ENCODE measurements at places on chromosomes 4 and X.

GRCh38 chr4:110200689-110201088 is 2.3 kb upstream of the ELOVL6 start:
- DNase-seq, result no peak

- no peak for DNase-seq
These were observed 15.6 kb upstream of the RASL11B start for GRCh38 chr4:52846502-52846901.

- DNase-seq, result no peak
These were observed 14.3 kb downstream of the ALPK1 start for GRCh38 chr4:112311516-112311915.

DNA sequence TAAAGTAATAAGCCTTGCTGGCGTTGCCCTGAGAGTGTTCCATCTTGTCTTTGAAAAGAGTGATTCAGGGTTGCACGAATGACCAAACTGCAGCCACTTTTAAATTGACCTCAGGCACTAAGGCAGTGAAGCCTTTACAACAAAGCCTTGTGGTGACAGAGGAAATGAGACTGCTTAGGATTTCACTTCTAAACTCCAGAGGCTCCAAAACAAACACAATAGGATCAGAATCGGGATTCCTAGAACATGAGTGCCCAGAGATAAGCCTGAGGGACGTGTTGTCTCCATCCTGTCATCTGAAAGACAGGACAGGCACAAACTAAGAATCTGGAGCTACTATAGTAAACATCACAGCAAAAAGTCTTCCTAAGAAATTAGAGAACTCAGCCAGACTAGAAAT is 405.2 kb downstream of the PPARGC1A start:
- DNase-seq, result no peak

DNA sequence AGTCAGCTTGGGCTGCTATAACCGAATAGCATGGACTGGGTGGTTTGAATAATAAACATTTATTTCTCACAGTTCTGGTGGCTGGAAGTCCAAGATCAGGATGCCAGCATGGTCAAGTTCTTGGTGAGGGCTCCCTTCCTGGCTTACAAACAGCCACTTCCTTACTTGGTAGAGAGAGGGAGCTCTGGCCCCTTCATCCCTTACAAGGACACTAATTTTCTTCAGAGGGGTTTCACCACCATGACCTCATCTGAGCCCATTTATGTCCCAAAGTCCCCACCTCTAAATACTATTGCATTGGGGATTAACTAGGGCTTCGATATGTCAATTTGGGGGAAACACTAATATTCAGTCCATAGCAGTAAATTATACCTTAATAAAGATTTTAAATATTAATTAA is 61.8 kb downstream of the CLNK start:
- no peak for DNase-seq

GRCh38 chrX:1649621-1650020 is 34.8 kb downstream of the ASMT start:
- no peak for DNase-seq

GRCh38 chr4:8534611-8535010 is 45.6 kb upstream of the GPR78 start:
- DNase-seq, result no peak

DNA sequence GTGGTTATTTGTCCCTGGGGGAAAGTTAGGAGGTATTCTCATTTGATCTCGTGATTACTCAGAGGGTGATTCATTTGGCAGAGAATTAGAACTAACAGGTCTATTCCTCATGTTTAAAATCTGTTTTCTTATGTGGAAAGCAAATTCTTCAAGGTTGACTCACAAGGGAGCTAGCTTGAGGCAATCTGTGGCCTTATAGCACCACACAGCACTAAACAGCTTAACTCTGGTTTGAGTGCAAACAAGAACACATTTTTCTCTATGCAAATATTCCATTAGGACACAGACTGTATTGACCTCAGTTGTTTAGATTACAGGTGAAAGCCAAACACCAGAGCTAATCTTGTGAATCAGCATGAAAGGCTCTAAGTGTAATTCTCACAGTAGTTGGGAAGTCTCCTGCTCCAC is 694.4 kb upstream of the POU3F4 start:
- DNase-seq, result no peak

GRCh38 chrX:6184900-6185515 is 43.7 kb downstream of the NLGN4X start:
- peak; percentile 30 for DNase-seq

DNA sequence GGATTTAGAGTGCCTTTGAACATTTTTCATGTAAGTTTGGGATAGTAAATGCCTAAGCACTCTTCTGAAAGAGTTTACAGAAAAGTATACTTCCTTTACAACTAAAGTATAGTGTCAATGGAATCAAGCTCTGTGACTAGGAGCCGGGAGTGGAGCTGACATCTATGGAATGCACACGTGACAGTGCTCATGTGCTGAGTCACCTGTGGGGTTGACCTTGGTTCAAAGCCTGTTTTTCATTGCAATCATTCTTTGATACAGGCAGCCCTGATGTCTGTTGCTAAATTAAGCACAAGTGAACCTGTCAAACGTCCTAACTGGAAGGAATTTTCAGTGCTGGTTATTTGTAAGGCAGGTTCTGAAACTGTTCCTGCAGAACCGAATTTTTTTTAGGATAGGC is 82.5 kb downstream of the GPAT3 start:
- no peak for DNase-seq

- no peak for DNase-seq
These were observed 64.4 kb downstream of the DLG3 start for GRCh38 chrX:70509078-70509477.

- DNase-seq, result peak; percentile 28
These were observed 54.9 kb downstream of the PHOX2B start for GRCh38 chr4:41693629-41694028.

DNA sequence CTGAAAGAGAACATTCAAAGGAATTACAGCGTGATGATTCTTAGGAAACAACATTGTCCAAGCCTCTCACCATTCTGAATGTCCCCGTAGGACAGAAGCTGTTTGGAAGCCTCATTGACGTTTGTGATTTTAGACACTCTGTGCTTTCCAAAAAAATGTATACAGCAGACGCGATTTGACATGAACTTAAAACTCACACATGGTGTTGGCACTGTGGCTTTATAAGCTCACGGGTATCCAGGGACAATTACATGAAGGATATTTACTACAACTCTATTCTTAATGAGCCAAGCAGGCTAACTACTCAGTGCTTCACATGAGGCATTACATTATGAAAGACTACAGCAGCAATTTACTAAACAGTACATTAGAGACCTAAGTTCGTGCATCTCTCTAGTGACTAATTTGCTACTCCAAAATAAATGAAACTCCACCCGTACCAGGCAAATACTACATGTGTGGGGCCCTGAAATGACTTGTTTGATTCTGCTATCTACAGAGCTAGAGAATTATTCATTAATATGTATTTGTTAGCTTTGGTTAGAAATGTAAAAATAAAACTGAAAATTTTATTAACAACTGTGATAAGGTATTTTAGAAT is 620.7 kb downstream of the SPRY1 start:
- no peak for DNase-seq

DNA sequence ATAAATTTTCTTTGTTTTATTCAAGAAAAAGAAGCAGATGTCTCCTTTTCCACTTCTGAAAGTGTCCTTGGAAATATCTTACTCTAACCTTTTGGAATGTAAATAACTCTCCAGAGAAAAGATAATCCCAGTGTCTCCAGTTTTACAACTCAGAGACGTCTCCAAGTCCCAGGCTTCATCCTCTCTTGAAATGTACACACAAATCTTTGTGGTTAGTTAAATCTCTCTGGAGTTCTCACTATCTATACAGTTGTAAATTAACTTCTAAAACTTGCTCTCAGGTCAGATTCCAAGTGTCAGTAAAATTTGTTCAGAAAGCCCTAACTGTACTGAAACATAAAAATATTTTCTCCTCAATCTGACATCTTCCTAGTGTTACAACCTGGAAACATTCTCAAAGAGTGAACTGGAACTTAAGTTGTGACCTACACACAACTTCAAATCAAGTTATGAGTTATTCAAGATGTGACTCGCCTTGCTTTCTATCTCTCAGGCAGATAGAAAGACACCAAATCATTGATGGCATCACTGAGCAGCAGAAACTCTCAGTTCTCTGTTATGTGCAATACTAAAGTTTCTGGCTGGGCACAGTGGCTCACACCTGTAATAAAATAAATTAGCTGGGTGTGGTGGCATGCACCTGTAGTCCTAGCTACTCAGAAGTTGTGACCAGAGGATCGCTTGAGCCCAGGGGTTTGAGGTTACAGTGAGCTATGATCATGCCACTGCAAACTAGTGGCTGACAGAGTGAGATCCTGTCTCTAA is 284.2 kb downstream of the RCHY1 start:
- DNase-seq, result no peak

- no peak for DNase-seq
These were observed 70.5 kb downstream of the SOX3 start for GRCh38 chrX:140434347-140434746.

- DNase-seq, result peak; percentile 47
These were observed 605 bp downstream of the ANXA5 start for GRCh38 chr4:121696170-121696580.

- no peak for DNase-seq
These were observed 28.4 kb downstream of the BOD1L1 start for GRCh38 chr4:13599159-13599558.

DNA sequence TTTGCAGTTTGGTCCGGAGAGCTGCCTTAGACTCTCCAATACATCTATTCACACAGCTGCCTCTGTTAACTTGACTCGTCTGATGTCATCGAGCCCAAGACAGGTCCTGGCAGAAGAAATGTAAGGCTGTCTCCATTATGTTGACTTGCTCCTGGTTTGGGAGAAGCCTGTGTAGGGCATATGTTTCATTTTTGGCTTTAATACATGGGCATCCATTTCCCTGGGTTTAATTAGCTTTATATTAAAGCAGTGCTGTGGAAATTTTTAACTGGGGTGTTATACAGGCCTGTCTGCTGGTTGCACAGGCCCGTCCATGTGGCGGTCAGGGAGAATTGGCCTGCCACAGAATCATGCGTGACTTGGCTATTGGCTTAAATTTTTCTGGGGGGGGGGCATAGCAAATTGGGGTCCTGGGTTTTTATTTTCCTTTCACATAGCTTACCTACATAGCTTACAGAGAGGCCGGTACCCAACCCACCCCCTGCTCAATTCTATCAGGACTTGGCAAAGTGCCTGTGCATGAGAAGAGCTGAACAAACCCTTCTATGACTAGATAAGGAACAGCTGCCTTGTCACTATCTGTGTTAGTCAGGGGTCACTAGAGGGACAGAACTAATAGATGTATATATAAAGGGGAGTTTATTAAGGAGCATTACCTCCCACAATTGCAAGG is 123.5 kb upstream of the WDR1 start:
- no peak for DNase-seq

- no peak for DNase-seq
These were observed 2542.7 kb downstream of the PCDH7 start for GRCh38 chr4:33262824-33263223.

GRCh38 chr4:128521156-128521555 is 233.5 kb upstream of the PGRMC2 start:
- DNase-seq, result no peak

DNA sequence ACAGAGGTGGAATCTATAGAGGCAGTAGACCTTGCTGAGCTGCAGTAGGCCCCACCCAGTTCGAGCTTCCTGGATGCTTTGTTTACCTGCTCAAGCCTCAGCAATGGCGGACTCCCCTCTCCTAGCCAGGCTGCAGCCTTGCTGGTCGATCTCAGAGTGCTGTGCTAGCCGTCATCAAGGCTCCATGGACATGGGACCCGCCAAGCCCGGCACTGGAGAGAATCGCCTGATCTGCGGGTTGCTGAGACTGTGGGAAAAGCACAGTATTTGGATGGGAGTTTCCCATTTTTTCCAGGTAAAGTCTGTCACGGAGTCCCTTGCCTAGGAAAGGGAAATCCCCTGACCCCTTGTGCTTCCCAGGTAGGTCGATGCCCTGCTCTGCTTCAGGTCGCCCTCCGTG is 124.8 kb upstream of the KLF8 start:
- no peak for DNase-seq

DNA sequence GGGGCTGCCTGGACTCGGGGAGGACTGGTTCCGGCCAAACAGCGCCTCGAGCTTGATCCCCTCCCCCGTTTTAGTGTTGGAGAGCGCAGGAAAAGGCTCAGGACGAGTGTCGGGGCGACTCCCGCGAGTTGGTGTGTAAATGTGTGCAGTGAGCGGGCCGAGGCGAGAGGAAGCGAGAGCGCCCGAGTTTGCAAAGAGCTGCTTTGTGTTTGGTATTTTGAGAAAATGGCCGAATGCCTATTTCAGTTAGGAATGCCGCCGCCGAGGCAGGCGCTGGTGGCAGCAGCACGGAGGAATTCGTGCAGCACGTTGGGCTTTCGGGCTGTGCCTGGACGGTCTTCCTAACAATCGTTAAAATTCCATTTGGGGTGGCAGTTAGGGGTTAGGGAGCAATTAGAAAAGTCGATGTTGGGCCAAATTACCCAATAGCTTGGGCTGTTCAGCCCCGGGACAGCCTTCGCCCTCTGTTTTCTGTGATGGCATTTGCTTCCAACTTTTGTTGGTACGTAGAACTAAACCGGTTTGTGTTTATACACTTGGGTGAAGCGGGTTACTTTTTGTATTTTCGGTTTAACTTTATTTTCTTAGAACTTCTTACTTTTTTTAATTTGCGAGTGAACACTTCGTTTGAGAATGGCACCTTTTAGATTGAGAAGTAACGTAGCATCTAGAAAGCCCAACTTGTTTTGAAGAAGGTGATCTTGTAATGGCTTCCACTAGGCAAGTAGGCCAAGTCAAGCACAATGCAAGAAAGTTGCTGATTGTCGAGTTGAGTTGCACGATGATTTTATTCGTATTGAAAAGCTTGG is 1.6 kb downstream of the REST start:
- DNase-seq, result no peak

- no peak for DNase-seq
These were observed 16.0 kb downstream of the IGFBP7 start for GRCh38 chr4:57093845-57094831.

GRCh38 chr4:152516156-152516555 is 19.7 kb downstream of the FBXW7 start:
- no peak for DNase-seq

DNA sequence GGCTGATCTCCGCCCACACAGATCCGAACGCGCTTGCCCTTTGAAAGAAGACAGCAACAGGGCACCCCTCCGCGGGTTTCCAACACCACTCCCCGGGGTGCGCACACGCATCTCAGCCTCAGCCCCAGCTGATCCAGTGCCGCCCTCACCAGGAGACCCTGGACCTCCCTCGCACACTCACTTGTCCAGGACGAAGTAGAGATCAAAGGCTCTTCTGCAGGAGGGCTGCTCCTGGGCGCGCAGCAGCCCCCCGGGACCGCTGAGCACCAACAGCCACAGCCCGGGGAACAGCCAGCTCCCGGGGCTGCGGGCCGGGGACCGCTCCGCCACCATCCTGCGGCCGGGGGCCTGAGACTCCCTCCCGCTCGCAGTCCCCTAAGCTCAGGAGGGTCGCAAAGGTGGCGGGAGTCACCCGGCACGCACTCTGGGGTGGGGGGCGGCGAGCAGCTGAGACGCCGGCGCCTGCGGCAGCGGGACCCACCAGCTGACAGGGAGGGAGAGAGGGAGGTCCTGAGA is 743 bp downstream of the ANTXR2 start:
- peak; percentile 35 for DNase-seq

DNA sequence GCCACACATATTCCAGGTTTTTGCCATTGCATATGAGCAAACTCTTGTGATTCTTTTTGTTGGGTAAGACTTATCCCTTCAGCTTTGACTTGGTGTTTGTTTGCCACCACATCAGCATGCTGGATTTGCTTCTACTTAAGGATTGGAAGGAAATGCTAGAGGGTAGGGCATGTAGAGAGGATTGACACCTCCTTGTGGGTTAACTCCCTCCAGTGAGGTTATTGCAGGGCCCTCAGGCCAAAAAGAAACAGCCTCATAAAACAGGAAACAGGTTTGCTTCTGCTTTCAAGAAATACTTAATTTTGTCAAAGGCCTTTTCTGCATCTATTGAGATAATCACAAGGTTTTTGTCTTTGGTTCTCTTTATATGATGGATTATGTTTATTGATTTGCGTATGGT is 15.2 kb upstream of the INPP4B start:
- DNase-seq, result no peak
